ENCODE measurements at places on chromosomes 2 and 18. TPM values are rescaled to one million over a fixed set of nuclear protein-coding genes. Genes with fewer than 3 reads are reported as not detected.

- DNase-seq: no peak
Measured at GRCh38 chr2:150895968-150896367, 365.7 kb downstream of the RBM43 start.

DNA sequence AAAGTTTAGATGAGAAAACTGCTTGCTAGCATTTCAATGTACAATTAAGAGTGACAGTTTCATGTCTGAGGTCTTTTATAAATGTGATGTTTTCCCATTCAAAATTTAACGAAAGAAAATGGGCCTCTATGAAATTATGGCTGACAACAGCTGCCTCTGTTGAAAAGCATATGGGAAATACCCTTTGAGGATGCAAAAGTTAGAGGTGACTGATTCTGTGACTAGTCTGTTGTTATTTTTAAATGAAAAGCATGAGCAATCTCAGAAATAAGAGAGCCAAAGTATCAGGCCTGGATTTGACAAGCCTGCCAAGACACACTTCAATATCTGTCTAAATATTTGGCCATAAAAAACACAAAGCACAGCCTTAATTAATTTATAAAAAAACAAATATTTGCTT lies 580.8 kb downstream of the ERBB4 start:
- no peak for DNase-seq

The ABCG8 gene
- polyA plus RNA-seq: 0.10 TPM

DNA sequence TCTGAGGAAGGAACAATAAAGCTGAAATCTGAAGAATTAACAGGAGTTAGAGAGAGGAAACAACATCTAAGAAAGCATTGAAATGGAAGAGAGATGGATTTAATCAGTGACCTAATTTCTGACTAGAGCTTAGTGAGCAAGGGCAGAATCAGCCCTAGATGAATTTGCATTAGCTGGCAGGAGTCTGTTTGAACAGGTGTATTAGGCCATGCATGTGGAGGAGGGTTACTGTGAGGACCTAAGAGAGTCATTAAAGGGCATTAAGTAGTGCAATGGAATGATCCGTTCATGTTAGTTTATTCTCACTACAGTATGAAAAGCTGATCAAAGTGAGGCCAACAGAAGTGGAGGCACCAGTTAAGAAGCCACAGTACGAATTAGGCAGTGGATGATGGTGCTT lies 285.3 kb downstream of the GRB14 start:
- DNase-seq: no peak

DNA sequence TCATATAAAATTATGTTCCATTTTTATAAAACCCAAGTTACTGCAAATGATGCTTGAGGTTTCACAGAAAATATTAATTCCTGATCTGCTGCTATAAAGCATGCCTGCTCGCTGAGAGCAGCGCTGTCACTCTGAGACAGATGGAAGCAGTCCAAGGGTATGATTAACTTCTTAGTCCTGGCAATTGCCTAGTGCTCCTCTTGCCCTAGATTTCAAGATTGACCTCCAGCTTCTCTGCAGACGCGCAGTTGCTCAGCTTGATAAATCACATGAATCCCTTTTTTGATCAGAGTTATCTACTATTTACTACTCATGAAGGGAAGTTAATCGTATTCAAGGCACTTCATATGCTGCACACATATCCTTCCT lies 154.6 kb upstream of the REV1 start:
- DNase-seq: no peak

- DNase-seq: no peak
Measured at GRCh38 chr2:48126162-48126561, 219.9 kb upstream of the FBXO11 start.

The PRSS56 gene
- 2.2 TPM for polyA plus RNA-seq

The GKN2 gene
- polyA plus RNA-seq: not detected

GRCh38 chr2:148554459-148555247 lies 89.9 kb upstream of the EPC2 start:
- no peak for DNase-seq

The MOGAT1 gene
- polyA plus RNA-seq: 0.31 TPM

- no peak for DNase-seq
Measured at GRCh38 chr2:175123254-175123653, 44.7 kb downstream of the ATF2 start.

The FTCDNL1 gene
- 2.0 TPM for polyA plus RNA-seq

DNA sequence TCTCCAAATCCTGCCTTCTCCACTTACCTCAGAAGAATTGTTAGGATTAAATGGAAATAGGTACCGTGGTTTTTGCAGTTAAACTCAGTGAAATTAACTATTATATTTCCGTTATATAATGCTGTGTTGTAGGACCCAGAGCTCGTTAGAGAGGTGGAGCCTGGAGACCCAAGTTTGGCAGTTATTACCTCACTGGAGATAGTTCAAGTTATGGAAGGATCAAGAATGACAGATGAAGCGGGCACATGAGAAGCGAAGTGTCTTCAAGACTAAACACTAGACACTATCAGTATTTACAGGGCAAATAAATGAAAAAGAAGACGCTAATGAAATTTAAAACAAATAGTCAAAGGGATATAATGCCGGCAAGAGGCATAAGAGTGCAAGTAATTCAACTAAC lies 866 bp downstream of the CWC22 start:
- DNase-seq: no peak

The MPV17 gene
- polyA plus RNA-seq: 46.8 TPM

Measured in hindlimb muscle (tissue), 1 donor.